ENCODE measurements at places on chromosomes 6 and 20.

DNA sequence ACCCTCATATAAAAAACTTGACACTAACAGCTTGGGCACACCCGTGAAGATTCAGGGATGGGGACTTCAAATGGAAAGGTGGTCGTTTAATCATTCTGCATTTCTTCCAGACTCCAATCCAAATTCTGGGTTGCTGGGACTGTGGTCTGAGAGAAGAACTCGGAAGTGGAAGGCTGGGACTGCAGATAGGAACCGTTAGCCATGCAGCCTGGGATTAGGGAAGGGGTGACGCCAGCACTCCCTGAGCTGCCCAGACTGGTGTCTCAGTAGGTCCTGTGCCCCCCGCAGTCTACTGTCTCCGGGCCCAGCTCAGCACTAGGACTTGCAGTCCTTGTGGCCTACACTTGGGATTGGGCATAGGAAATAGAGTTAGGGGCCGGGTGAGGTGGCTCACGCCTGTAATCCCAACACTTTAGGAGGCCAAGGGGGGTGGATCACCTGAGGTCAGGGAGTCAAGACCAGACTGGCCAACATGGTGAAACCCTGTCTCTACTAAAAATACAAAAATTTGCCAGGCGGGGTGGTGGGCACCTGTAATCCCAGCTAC, 511 bp upstream of the CLIC1 start:
- DNase-seq, result no peak

GRCh38 chr20:10780901-10781300, 107.1 kb upstream of the JAG1 start:
- no peak for DNase-seq

- no peak for DNase-seq
Measured at GRCh38 chr20:49666911-49667310, 46.8 kb downstream of the B4GALT5 start.

DNA sequence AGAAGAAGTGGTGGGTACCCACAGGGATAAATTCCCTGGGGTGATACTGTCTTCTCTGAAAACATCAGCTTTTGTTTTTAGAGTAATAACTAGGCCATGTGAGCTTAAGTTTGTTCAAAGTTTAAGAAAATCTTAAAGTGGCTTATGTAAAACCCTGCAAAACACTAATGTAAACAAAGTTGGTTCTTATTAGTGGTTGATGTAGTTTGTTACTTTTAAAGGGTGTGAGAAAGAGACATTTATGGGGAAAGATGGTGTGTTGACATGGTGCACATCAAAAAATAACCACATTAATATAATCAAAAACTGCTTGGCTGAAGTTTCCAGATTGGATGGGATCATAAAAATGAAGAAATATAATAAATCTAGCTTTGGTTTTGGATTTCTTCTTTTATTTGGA, 119.9 kb downstream of the LAMP5 start:
- DNase-seq, result no peak

DNA sequence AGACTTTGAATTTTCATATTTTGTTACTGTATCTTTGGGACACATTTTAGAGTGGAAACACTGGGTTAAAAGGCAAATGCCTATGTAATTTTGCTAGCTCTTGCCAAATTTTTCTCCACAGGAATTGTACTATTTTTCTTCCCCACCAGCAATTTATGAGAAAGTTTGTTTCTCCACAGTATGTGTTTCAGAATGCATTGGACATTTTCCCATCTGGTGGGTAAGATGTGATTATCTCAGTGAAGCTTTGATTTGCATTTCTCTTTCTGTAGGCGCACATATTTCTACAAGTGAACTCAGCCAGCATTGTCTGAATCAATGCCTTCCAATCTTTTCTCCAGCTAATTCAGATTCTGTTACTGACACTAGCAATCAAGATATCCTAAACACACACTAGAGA, 157.8 kb downstream of the RCAN2 start:
- no peak for DNase-seq

- peak; percentile 92 for DNase-seq
Measured at GRCh38 chr6:35370124-35370741, 27.9 kb downstream of the PPARD start.

DNA sequence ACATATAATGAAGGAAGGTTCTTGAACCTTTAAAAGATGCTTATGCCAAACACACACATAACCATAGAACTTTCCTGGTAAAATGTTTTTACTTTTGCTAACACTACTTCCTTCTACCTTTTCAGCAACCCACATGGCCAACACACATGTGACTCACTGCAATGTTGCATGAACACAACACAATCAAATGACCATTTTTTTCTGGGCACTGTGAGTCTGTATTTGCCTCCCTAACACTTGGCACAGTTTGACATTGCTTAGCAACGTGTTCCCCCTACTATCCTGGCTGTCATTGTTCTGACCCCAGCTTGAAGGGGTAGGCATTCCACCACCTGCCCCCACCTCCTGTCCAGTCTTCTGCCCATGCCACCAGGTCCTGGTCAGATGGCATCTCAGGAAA, 204.8 kb upstream of the PRND start:
- DNase-seq, result no peak

GRCh38 chr6:139007428-139007827, 19.4 kb upstream of the REPS1 start:
- DNase-seq, result no peak

DNA sequence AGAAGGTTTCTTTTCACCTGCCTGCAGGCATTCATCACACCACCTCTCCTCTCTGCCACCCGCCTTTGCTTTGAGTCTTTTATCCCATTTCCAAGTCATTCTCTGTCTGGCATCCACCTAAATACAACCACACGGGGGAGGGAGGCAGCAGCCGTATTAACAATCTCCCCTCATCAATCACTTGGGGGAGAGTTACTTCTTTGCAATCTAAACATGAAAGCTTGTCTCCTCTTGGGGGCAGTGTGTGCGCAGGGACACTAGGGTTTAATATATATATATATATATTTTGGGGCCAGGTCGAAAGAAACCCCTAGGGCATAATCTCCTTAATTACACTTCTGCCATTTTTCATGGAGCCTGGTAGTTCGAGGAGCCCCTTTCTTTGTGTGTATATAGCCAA, 214.5 kb downstream of the TSHZ2 start:
- DNase-seq, result no peak

GRCh38 chr20:21090721-21091120, 15.4 kb downstream of the LINC00237 start:
- no peak for DNase-seq

- no peak for DNase-seq
Measured at GRCh38 chr6:151499551-151499950, 5.7 kb downstream of the CCDC170 start.

- DNase-seq, result no peak
Measured at GRCh38 chr6:135380793-135381192, 116.7 kb downstream of the AHI1 start.

- DNase-seq, result no peak
Measured at GRCh38 chr6:51655517-51655916, 431.9 kb downstream of the PKHD1 start.

- DNase-seq, result no peak
Measured at GRCh38 chr6:101845172-101845571, 451.7 kb downstream of the GRIK2 start.

DNA sequence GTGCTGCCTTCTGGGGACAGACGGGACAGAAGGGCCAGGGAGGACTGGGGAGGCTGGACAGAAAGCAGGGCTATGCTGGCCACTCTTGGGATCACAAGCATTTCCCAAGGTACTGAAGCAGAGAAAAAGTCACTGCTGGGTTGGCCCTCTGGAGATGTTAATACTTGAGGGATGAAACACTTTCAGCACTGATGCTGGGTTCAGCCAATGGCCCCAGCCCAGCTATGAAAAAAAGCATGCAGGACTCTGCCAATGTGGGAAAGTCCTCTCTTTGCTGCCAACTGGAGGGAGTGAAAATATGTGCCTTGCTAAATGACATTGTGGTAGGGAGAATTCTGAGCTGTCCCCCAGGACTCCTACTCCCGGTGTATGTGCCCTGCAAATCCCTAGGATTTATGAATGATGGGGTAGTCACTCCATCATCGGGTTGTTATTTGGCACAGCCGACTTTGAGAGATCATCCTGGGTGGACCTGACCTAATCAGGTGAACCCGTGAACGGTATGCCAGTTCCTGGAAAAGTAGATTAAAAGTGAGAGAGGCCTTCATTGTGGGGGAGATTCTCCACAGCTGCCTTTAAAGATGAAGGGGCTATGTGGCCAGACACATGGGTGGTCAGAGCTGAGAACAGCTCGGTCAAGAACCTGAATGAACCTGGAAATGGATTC, 119.9 kb upstream of the TRAF3IP2 start:
- DNase-seq, result no peak

DNA sequence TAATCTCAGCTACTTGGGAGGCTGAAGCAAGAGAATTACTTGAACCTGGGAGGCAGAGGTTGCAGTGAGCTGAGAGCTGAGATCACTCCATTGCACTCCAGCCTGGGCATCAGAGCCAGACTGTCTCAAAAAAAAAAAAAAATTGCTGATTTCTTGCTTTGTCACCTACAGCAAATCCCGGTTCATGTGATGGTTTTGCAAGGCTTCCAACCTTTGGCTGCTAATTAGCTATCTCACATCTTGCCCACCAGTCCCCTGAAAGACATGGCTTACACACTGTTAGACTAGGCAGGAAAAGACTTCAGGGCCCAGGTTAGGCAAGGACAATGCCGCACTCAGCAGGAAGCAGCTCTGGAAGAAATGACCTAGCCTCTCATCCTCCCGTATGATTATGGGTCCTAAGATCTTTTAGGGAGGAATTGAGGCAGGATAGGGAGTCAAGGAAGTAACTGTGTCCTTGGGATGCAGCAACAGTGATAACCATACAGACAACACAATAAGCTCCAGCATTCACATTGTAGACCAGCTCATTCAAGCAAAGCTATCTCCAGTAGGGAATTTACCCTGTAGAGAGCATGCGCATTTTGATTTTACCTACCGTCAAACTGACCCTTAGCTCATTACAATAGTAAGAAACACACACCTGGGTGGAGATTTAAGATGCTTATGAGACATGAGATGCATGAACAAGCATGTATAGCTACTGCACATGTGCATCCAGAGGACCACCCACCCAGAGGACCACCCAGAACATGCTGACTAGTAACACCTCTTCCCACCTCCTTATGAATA, 40.5 kb upstream of the POU5F1 start:
- no peak for DNase-seq

DNA sequence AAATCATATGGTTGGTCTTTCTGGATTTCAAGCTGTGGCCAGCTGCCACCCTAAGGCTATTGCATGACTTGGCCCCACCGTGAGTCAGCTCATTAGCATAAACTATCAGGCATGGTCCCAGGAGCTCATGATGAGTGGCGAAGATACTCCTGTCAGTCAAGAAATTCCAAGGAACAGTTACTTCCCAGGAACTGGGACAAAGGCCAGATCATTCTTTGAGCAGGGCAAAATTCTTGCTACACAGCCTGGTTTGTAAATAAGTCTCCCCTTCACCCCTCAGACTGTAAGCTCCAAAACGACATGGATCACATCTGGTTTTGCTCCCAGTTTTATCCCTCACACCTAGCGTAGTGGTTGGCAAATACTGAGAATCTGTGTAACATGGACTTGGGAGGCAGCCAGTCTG, 33.0 kb upstream of the KIAA1586 start:
- peak; percentile 46 for DNase-seq

GRCh38 chr6:159899994-159900745, 9.4 kb downstream of the MAS1 start:
- peak; percentile 84 for DNase-seq

GRCh38 chr6:83511266-83511665, 1.1 kb upstream of the PRSS35 start:
- no peak for DNase-seq

- DNase-seq, result no peak
Measured at GRCh38 chr6:113648698-113649097, 208.4 kb upstream of the MARCKS start.

DNA sequence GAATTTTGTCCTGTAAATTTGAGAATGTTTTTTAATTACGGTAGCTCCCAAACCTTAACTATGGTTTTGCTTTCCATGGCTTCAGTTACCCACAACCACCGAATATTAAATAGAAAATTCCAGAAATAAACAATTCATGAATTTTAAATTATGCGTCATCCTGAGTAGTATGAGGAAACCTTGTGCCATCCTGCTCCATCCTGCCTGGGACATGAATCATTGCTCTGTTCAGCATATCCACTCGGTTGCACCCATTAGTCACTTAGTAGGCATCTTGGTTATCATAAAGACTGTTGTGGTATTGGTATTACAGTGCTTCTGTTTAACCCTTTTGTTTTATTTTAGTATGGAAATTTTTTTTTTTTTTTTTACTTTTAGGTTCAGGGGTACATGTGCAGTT, 39.7 kb downstream of the KCNS1 start:
- peak; percentile 76 for DNase-seq

- DNase-seq, result no peak
Measured at GRCh38 chr6:41408576-41408975, 73.2 kb downstream of the NCR2 start.

DNA sequence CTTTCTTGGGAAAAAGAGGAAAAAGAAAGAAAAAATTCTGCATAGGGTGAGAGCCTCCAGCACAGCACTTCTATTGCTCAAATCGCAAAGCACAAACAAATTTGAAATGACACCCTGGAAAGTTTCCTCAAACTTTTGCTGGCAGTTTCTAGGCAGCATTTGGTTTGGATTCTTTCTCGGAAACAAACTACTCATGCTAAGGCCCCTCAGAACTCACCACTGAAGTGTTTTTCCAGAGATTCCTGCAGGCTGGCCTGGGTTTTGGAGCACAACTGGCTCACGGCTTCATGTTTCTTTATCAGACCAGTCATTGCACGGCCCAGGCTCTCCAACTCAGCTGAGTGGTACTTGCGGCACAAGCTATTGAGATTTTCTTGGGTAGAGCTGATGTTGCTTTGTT, 237.8 kb downstream of the SYNE1 start:
- DNase-seq, result no peak

DNA sequence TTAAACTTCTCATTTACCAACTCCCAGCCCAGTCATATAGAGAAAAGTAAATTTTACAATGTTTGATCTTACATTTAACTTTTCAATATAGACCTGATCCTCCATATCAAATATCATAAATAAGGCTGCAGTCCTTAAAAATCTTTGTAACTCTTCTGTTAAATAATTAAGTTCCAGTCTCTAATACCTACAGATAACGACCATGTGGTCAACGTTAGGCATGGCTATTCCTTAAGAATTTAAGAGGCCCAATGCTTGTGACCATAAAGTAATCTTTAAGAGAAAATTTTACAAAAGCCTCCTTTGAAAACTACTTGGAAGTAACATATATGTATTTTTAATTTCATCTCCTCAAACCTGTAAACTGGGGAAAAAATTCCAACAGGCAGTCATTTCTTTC, 1.6 kb downstream of the FBXO5 start:
- no peak for DNase-seq

- peak; percentile 82 for DNase-seq
Measured at GRCh38 chr20:37907677-37908401, 4.9 kb downstream of the VSTM2L start.

DNA sequence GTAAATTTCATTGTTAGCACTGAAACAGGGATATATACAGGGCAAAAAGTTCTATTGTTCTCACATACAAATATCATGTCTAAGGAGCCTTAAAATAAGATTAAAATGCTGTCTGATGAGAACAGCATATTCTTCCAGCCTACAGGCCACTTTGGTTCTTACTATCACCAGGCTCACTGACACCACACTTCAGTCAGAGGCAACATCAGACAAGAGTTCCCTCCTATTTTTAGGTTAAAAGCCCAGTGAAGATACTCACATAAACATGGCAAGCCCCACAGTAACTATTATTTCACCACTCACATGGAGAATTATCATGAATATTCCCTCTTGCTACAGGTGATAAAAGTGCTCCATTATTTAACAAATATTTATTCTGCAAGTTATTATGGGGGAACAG, 175.8 kb downstream of the ISM1 start:
- DNase-seq, result no peak

- DNase-seq, result no peak
Measured at GRCh38 chr20:4009309-4009708, 6.0 kb downstream of the RNF24 start.

- DNase-seq, result no peak
Measured at GRCh38 chr6:15077006-15077405, 168.9 kb upstream of the JARID2 start.

Data from hepatic stellate cell (primary cell).